Substantia nigra (tissue), 51 donors: ENCODE measurements at places on chromosomes 1 and 21.
A peak's percentile ranks its signal among the peaks of the same experiment; 100 is the strongest.

DNA sequence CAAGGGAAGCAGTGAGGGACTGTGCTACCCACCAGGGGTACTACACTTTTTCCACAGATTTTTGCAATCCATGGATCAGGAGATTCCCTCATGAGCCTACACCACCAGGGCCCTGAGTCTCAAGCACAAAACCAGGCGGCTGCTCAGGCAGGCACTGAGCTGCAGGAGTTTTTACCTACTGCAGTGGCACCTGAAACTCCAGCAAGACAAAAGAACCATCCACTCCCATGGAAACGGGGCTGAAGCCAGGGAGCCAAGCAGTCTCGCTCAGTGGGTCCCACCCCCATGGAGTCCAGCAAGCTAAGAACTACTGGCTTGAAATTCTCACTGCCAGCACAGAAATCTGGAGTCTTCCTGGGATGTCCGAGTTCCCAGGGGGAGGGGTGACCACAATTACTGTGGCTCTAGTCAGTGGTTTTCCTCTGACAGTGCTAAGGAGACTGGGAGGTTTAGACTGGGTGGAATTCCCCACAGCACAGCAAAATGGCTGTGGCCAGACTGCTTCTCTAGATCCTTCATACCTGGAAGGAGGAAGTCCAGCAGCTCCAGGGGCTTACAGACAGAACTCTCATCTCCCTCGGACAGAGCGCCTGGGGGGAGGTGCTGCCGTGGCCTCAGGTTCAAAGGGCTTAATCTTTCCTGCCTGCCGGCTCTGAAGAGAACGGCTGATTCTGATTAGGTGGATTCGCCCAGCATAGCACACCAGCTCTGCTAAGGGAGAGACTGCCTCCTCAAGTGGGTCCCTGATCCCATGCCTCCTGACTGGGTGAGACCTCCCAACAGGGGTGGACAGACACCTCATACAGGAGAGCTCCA, 437.8 kb downstream of the LTN1 start:
- DNase-seq = no peak

DNA sequence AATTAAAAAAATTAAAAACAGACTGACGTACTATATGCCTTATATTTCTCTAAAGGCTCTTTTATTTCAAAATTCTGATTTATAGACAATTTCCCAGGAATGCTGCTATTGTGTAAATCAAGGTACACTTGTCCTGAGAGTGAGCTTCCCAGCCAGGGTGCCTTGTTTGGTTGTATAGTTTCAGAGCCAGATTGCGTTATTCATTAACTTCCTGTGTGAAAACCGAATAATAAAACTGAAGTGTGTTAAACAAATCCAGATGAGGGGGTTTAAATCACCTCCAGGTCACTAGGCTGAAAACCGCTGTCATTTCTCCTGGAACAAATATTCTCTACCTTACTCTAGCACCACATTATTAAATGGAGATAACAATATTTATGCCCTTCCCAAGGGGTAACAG, 68.7 kb downstream of the LMX1A start:
- no peak for DNase-seq

DNA sequence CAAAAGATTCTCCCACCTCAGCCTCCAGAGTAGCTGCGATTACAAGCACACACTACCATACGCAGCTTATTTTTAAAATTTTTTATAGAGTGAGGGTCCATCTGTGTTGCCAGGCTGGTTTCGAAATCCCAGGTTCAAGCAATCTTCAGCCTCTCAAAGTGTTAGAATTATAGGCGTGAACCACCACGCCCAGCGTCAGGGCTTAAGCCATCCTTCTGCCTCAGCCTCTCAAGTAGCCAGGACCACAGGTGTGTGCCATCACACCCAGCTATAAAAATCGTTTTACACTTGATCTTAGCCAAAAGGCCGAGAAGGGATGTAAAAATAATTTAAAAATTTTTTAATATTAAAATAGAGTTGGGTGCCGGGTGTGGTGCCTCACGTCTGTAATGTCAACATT, 4.3 kb upstream of the SLC25A33 start:
- DNase-seq = no peak

- no peak for DNase-seq
Observed at GRCh38 chr1:205670150-205670446, 10.2 kb downstream of the SLC45A3 start.

DNA sequence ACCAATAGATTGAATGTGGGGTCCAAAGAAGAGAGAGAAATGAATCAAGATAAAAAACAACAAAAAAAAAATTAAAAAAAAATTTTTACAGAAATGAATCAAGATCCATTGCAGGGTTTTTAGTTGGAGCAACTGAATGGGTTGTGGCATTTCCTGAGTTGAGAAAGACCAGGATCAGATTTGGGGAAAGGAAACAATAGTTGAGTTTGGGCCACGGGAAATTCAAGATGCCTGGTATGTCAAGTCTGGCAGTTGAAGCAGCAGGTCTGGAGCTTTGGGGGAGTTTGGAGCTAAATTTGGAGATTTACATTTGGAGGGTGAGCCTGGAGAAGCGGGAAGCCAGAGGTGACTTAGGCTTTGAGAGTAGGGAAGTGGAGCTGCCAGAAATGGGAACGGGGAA, 22.6 kb downstream of the ATP8B2 start:
- DNase-seq = no peak

DNA sequence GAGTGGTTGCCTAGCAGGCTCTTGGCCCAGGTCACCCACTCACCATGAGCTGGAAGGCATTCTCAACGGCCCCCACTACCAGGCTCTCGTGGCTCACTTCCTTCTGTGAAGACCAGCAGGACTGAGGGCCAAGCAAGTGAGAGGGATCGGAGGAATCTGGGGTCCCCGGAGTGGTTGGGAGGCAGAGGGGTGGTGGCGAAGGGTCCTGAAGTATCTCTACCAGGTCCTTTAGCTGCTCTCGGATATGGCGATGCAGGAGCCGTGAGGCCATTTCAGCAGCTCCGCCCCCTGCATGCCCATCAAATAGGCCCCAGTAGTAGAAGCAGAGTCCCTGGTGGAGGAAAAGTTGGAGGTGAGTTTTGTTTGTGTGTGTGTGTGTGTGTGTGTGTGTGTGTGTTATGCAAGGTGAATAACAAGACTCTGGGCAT, 2.4 kb downstream of the PPM1J start:
- DNase-seq = no peak

DNA sequence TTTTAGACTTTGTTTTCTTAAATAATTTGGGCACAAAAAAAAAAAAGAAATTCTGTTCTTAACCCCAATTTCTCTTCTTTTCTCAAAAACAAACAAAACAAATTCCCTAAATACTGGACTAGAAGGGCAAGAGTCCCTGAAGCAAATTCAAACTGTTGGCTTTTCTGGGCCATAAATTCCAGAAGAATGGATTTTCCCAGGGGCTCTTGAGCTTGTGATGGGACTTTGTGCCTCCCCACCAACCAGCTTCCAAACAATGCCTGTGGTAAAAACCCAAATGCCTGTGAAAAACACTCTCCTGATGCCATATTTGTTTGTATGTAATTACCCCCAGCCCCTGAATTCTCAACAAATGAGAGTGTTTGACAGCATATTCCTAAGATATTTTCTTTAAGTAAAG, 55.4 kb downstream of the SGIP1 start:
- DNase-seq = no peak

DNA sequence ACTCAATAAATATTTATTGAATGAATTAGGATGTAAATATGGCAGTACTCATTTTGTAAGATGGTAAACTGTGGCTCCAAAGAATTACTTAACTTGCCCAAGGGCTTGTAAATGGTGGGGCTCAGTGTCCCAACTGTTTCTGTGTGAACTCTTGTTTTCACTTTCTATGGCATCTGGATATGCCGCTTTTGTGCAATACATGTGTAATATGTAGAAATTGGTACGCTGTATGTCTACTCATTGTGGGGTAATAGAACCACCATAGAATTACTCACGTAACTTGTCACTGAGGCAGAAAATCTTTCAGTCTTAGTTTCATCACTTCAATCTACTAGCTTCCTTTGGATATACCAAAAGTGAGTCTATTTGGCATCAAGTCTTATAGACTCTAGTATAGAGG, 977 bp downstream of the PRPF3 start:
- DNase-seq = no peak

- no peak for DNase-seq
Observed at GRCh38 chr1:201505503-201505890, 1.4 kb downstream of the CSRP1 start.

DNA sequence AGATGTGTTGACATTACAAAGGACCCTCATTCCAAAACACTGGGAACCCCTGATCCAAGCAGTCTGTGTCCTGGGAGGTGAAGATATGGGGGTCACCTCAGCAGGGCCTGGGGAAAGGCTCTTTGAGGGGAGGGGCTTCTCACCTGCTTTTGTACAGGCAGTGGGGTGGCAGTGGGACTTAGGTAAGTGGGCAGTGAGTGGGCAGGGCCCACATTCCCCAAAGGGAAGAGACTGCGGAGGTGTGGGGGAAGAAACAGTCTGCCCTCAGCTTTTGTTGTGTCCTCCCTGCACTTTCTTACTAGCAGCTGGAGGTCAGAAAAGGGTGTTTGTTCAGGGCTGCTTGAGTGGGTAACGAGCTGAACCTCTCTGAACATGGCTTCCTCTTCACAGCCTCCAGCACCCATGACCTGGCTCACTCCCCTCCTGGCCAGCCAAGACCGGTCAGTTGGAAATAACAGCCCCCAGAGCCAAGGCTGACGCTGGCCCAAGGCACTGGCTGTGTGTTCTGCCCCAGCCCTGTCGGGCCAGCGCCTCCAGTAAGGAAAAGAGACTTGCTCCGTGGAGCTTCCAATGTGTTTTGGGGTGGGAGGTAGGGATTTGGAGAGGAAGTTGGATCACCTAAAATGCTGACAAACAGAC, 173.5 kb downstream of the PSMG1 start:
- DNase-seq = peak; percentile 32

DNA sequence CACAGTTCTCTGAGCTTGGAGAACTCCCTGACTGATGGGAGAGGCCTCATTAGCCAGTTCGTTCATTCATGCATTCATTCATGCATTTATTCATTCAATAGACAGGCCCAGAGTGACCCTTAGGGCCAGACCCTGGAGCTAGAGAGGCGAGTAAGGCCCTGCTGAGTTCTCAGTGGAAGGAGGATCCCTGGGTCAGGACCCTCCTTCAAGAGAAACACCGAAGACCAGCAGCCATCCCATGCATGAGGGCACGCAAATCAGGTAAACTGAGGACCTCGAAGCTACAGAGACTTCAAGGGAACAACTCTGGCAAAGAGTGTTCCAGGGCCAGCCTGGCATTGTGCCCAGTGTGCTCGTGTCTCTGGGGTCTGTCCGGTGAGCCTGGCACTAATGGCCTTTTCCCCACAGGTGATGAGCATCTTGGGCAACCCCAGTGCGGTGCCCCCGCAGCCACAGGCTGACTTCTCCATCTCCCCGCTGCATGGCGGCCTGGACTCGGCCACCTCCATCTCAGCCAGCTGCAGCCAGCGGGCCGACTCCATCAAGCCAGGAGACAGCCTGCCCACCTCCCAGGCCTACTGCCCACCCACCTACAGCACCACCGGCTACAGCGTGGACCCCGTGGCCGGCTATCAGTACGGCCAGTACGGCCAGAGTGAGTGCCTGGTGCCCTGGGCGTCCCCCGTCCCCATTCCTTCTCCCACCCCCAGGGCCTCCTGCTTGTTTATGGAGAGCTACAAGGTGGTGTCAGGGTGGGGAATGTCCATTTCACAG, 104.8 kb downstream of the PAX7 start:
- no peak for DNase-seq

GRCh38 chr1:25003457-25004190, 73.5 kb upstream of the RUNX3 start:
- DNase-seq = no peak

DNA sequence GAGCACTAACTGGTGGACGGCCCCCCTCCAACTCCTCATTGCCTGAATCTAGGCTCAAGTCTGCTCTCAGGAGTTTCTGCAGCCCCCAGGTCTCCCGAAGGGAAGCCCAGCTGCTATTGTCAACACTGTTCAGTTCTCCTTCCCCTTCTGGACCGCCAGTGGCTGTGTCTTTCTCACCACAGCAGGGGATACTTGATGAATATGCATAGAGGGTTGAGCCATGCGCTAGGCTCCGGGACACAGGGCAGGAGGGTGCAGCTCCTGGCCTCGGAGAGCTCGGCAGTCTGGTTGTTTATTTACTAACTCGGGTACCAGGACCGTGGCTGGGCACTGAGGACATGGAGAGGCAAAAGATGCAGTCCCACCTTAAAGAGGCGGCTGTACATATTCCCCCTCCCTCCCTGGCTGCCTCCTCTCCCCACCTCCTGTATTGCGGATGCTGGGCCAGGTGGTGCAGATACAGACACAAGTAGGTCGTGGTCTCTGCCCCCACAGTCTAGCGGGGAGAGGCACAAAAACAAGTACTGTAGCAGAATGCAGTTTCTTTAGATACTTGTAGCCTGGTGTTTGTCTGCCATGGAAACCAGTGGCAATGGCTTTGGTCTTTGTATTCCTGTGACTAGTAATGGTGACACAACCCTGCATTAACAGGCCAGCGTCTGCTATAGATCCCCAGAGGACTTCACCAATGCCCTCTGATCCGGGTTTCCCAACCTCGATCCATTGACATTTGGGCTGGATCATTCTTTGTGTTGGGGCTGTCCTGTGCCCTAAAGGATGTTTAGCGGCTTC, 26.2 kb downstream of the ARHGEF10L start:
- DNase-seq = no peak

GRCh38 chr1:195450794-195451193, 1157.4 kb downstream of the KCNT2 start:
- DNase-seq = no peak

DNA sequence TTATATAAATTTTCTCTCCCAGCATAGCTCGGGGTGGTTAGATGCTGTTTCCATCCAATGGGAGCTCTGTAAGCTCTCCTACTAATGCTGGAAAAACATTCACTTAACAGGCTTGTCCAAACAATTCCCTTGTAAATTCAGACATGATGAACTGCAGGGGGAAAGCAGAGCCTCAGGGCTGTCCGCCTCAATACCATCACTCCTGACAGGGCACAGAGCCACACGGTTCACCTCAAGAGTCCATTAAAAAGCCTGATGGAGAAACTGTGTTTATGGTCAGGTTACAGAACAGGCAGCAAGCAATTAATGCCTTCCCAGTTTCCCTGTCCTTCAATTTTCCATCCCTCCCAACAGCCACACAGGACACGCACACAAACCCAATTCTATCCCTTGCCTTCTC, 171.0 kb downstream of the BRINP2 start:
- DNase-seq = no peak
